ENCODE measurements at places on chromosomes 6 and 20. TPM values are rescaled to one million over a fixed set of nuclear protein-coding genes. Genes with fewer than 3 reads are reported as not detected.

- DNase-seq, result no peak
These were observed 646 bp downstream of the RPS6KA2 start for GRCh38 chr6:166626177-166627032.

SCP2D1 gene
- total RNA-seq, result not detected

DNA sequence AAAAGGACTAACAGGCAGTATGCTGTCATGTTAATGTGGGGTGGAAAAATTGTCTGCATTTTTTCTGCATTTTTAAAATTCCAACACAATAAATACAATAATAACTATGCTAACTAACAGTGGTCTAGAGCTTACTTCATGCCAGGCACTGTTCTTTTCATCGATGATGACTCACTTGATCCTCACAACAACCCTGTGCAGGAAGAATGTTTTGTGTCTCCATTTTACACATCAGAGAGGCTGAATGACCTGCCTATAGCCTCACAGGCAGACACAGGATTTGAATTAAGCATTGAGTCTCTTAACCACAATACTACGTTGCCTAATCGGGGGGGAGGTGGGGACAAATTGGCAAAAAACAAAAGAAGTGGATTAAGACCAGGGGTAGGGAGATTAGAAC is 26.9 kb upstream of the FANCE start:
- DNase-seq, result no peak

CLIC5 gene
- total RNA-seq, result 2.2 TPM

GRCh38 chr6:157333956-157334355 is 10.6 kb upstream of the TMEM242 start:
- DNase-seq, result no peak

DNA sequence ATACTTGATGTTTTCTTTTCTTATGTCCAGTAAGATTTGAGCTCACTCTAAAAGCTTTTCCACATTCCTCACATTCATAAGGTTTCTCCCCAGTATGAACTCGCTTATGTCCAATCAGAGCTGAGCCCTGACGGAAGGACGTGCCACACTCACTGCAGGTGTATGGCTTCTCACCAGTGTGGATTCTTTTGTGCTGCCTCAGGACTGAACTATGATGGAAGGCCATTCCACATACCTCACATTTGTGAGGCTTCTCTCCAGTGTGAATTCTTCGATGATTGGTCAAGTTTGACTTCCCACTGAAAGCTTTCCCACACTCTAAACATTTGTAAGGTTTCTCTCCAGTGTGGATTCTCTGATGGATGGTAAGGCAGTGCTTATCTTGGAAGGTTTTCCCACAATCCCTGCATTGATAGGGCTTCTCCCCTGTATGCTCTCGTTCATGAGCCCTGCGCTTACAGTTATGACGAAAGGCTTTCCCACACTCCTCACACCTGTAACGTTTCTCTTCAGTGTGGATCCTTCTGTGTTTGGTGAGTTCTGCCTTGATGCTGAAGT is 9.9 kb downstream of the ZNF311 start:
- no peak for DNase-seq

DNA sequence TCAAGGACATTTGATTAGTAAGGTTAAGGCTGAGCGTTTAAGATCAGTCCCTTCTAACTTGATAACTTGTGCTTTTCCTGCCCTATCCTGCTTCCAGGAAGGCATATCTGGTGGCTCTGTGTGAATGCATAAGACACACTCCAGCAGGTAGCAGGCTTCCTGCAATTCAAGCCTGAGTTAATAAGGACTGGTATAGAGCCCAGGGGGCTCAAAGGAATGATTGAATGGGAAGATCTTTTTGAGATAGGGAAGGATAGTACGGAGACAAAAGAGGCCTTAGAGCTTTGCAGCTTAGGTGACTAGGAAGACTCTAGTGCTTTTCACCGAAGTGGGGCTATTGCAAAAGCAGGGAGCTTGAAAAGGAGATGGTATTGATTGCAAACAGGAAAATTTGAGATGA is 307.1 kb downstream of the GRIK2 start:
- no peak for DNase-seq

DNA sequence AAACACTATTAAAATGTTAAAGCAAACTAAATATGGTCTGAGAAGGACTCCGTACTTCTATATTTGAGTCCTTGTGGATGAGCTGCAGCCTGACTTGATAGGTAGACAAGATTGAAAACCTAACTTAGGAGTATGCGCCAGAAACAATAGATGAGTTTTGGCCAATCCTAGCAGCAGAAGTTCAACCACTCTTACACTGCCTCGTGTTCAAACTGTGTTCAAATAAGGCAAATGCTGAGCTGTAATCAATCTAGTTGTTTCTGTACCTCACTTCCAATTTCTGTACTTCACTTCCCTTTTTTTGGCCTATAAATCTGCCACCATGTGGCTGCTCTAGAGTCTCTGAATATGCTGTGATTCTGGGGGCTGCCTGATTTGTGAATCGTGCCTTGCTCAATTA is 13.2 kb upstream of the SERINC1 start:
- no peak for DNase-seq

DNA sequence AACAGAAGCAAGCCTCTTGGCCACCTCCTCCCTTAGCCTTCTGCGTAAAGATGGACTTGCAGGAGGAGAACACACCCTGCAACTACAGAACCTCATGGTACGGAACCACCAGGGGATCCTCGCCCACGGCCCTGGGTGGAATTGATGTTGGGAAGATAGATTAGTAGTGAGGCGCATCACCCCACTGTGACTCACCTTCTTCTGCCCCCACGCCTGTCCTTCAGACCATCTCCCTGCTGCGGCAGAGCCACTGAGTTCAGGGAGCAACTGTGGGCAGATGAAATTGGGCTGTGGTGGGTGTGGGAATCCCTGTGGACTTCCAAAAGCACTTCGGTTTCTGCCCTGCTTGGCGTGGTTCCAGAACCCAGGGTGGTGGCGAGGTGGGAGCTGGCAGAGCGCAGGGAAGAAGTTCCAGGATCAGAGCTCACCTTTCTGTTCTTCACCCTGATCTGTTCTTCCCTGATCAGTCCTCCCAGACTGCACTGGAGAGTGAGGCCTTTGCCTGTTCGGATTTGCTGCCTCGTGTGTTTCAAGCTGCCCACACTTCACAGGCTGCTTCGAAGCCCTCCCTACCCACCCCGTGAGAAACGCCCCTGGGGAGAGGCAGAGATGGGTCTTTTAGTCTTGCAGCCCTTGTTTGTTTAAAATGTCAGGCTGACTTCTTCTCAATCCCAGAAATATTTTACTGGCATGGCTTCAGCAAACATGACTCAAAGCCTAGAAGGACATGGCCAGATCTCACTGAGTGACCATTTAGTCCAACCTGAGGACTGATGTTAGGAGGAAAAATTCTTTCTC is 92.8 kb upstream of the MLN start:
- DNase-seq, result no peak

GRCh38 chr6:72620871-72621290 is 983 bp upstream of the KCNQ5 start:
- no peak for DNase-seq

DNMT3B gene
- 1.3 TPM for total RNA-seq

OR12D3 gene
- total RNA-seq, result not detected

DNA sequence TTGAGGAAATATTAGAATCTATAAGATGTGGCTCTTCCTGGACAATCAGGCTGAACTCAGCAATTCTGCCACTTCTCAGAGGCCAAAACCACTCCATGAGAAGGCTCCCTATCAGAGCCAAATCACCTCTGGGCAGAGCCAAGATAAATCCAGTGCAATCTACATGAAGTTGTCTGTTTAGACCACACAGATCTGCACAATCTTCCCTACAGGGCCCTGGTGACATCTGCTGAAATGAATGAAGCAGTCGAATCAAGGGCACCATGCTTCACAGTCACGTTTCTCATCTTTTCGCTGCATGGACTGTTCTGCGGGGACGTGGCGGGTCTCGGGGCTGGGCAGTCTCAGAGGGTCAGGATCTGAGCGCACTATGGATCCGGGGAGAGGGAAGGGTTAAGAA is 60.1 kb upstream of the CD93 start:
- no peak for DNase-seq

SLC16A10 gene
- 32.4 TPM for total RNA-seq

DNA sequence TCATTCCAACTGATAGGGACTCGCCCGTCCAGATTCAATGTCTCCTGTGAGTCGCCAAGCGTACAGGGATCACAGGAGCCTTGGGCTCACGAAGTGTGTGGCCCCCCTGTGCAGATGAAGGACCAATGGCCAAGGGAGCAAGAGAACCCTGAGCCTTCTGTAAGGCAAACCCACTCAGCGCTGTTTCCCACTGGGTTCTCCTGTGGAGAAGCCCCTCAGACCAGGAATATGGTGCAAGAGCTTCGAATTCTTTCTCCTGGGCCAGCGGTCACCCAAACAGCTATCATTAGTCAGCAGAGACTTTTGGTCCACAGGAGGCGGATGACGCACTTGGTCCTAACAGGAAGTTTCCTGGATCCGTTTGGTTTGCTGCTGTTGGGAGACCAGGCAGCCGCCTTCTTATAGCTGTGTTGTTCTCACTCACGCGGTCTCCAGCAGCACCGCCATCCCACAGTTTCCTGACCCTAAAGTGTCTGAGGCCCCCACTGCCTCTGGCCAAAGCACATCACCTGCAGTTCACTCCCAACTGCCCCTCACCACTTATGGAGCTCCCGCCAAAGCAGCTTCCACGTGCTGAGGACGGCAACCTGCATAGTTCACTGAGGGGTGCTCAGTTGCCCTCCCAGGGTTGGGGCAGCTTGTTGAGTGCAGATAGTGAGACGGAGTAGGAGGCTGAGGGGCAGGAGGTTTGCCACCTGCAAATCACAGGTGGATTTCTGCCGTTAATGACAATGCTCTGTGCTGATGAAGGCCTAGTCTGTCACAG is 268.6 kb downstream of the ERMARD start:
- no peak for DNase-seq

GRCh38 chr6:35461270-35461669 is 6.9 kb upstream of the RPL10A start:
- DNase-seq, result no peak

DNA sequence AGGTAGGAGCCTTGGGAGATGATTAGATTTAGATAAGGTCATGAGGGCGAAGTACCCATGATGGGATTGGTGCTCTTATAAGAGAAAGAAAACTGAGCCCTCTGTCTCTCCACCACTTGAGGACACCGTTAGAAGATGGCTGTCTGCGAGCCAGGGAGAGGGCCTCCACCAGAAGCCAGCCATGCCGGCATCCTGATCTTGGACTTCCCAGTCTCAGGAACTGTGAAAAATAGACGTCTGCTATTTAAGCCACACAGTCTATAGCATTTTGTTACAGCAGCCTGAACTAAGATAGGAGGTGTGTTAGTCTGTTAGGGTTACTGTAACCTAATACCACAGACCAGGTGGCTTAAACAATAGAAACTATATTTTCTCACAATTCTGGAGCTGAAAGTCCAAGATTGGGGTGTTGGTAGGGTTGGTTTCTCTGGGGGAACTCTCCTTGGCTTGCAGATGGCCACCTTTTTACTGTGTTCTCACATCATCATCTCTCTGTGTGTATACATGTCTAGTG is 38.0 kb upstream of the ADGRF1 start:
- no peak for DNase-seq

DNA sequence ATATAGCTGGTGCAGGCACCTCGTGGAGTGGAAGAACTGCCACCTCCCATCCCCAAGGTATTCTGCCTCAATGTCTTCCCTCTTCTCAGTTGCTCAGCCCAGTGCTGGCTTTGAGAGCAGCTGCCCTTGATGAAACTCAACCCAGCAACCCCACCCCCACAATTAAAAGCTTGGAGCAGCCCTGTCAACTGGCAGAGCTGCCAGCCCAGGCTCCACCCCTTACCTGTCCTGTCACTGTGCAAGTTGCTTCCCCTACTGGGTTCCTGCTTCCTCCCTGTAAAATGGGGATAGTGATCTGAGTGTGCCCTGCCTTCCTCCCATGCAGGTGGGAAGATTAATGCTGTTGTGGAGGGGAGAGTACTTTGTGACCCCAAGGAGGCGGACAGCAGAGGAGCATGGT is 4.5 kb downstream of the TMEM63B start:
- DNase-seq, result no peak

DDAH2 gene
- total RNA-seq, result 136 TPM

GRCh38 chr6:145836772-145837171 is 22.2 kb upstream of the FBXO30 start:
- DNase-seq, result no peak

DNA sequence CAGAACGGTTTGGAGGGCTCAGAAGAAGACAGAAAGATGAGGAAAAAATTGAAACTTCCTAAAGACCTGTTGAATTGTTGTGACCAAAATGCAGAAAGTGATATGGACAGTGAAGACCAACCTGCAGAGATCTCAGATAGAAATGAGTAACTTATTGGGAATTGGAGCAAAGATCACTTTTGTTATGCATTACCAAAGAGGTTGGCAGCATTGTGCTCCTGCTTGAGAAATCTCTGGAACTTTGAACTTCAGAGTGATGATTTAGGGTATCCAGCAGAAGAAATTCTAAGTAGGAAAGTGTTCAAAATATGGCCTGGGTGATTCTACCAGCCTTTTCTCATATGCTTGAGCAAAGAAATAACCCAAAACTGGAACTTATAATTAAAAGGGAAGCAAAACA is 136.0 kb downstream of the GJA1 start:
- no peak for DNase-seq

JARID2 gene
- 12.8 TPM for total RNA-seq

DNA sequence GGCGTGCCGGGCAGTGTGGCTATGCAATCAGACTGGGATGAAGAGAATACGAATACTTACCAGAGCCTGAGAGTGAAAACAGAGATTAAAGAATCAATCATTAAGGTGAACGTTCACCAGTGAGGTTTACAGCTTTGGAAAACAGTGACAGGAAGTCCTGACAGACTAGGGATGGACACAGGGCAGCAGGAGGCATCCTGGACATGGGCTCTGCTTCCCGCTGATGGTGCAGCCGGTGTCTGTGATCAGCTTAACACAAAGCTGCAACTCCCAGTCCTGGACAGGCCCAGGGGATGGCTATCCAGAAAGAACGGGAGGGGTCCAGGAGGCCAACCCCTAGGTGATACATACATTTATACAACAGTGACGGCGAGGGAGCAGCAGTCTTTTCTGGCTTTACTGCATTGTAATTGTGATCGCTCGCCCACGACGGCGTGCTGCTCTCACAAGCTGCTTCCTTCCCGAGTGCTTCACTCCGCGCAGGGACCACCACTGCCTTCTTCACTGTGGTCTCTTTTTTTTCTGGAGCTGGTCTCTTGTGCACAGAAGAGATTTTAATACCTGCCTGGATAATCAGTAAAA is 20.7 kb downstream of the DIDO1 start:
- DNase-seq, result no peak

GRCh38 chr6:122207794-122208193 is 191.7 kb upstream of the HSF2 start:
- DNase-seq, result no peak

DNA sequence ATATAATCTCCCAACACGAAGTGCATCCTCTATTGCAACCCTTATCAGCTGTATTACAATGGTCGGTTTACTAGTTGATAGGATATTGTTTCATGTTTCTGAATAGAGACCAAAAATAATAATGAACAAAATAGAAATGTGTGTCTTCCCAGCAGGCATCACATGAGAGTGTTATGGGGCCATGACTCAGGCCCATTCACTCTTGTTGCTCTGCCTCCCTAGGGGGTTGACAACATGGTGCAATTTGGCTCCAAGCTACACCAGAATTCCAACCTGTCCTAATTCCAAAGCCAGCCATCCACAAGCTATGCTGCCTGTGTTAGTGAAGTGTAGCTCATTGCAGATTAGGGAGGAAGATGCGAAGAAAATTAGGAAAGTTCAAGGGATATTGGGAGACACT is 13.1 kb upstream of the SAYSD1 start:
- no peak for DNase-seq

Measured in thoracic aorta (tissue), 2 donors.